ENCODE measurements at places on chromosomes 1 and 21. TPM values are rescaled to one million over a fixed set of nuclear protein-coding genes. Genes with fewer than 3 reads are reported as not detected.

Gene USP33
- total RNA-seq: 193 TPM

Gene FAM3B
- not detected for total RNA-seq

Gene PAPPA2
- total RNA-seq: 4.0 TPM

Gene NUP210L
- not detected for total RNA-seq

Gene SYCP1
- not detected for total RNA-seq

Gene TFAP2E
- total RNA-seq: 0.97 TPM

Gene ESPN
- not detected for total RNA-seq

DNA sequence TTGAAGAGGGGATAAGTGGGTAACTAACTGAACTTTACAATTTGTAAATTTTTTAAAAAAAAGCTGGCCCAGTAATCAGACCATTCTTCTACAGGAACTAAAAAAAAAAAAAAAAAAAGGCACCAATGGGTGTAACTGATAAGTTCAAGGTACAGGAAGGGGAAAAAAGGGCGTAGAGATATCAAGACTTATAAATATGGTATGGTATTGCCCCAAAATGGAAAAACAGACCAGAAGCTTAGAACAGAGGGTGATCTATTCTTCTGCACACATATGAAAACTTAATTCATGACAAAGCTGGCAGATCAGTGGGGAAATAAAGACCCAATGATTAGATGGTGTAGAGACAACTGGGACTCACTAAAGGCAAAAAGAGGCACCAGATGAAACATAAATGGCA lies 58.9 kb downstream of the LHX4 start:
- no peaks in the 10 kb centered on the region for H3K27me3 ChIP-seq
- H3K36me3 ChIP-seq: no peaks in the 10 kb centered on the region
- no peak overlapping the region for H3K27ac ChIP-seq
- H3K4me3 ChIP-seq: no peak overlapping the region
- no peak for DNase-seq
- no peaks in the 10 kb centered on the region for H3K4me1 ChIP-seq

- no peaks in the 10 kb centered on the region for H3K4me1 ChIP-seq
- no peak for DNase-seq
- no peaks in the 10 kb centered on the region for H3K27me3 ChIP-seq
Observed at GRCh38 chr1:96466842-96467241, 254.7 kb upstream of the PTBP2 start.

DNA sequence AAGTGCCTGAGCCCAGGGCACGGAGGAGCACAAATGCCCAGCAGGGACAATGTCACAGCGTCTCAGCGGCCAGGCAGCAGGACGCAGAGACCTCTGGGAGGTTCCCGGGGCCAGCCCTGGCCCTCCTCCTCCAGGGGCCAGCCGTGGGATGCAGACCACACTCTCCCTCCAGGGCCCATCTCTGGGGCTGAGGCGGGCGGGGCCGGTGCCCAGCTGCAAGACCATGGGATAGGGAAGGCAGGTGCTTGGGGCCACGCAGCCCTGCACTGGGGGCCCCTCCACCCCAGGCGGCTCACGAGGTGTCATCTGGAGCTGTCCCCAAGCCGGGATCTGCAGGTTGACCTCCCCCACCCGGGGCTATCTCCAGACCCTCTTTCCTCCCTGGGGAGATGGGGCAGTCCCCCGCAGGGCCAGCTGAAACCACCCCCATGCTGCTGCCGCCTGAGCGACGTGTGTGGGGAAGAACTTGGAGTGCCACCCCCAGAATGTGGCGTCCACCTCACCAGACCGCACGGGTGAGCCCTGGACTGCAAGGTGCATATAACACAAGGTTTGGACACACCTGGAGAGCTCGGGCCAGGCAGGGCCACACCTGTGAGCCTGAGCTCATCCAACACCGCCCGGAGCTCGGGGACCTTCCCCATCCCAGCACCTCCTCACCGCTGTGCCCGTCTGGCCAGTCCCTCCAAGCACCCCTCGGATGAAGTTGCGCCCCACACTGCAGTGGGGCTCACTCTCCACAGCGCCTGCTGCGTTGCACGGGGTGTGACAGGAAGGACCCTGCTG lies 4.1 kb upstream of the TTLL10 start:
- H3K27ac ChIP-seq: no peak overlapping the region
- no peaks in the 10 kb centered on the region for H3K36me3 ChIP-seq
- no peak overlapping the region for H3K4me3 ChIP-seq
- H3K4me1 ChIP-seq: no peaks in the 10 kb centered on the region
- DNase-seq: no peak

DNA sequence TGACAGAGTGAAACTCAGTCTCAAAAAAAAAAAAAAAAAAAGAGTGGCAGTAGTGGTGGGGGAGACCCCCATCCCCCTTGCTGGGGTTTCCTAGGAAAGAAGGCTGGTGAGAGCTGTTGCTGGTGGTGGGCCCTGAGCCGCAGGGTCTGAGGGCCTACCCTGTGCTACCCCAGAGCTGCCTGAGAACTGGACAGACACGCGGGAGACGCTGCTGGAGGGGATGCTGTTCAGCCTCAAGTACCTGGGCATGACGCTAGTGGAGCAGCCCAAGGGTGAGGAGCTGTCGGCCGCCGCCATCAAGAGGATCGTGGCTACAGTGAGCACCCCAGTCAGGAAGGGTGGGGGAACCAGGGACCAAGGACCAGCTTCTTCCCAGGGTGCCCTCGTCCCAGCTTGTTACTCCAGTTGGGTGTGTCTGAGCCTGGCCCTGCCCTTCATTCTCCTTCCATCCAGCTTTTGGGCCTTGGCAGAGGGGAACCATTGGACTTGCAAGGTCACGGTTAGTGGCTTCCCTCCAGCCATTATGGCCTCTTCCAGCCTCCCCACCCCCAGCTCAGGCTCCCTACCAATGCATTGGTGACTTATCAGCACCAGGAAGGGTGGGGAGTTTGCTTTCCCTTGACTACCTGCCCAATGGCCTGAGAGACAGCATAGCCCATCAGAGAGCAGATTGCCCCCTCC lies 10.5 kb downstream of the LDLRAP1 start:
- H3K27ac ChIP-seq: no peak overlapping the region
- H3K4me3 ChIP-seq: no peak overlapping the region
- peaks cover 12% of the 10 kb centered on the region for H3K4me1 ChIP-seq
- DNase-seq: no peak
